Inflammatory macrophage (primary cell): ENCODE measurements at places on chromosomes 1 and 21.
A peak's percentile ranks its signal among the peaks of the same experiment; 100 is the strongest.

DNA sequence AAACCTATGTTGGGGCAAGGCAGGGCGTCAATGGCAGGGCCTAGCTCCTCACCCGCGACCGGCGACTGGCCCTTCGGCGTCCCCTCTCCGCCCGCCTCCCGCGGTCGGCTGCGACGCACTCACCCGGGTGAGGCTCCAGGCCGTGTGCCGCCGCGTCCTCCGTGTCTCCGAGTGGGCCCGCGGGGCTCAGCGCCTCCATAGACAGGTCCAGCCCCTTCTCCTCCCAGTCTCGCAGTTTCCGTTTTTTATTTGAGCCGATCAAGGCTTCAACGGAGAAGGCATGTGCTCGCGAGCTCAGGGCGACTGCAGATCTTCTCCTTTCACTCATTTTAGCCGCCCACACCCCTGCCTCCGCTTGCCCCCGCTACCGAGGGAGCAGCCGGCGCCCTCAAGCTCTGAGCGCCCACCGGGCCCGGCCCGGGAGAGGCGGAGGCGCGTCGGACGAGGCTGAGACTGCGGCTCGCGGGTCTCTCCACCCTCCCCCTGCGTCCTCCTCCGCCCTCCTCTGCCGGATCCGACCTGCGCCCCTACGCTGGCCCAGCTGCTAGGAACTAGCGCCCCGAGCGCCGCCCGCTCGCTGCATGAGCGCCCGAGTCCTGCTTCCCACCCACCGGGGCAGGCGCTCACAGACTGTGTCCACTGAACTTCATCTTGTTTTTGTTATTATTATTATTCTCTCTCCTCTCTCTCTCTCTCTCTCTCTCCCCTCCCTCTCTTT is 516 bp downstream of the TBX15 start:
- DNase-seq: no peak

DNA sequence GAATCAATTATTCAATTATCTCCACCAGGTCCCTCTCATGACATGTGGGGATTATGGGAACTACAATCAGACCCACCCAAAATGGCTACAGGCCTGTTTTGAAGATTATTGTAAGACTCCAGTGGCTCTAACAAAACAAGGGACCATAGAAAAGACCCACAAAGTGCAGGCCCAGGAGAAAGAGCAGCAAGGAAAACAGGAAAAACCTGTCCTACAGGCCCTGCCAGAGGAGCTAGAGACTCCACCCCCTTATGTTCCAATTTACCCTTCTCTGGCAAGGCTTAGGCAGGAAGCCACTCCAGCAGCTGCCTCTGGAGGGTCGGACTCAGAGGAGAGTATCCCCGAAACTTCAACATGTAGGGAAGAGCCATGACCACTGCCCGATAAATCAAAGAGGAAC is 96.5 kb downstream of the LIPI start:
- no peak for DNase-seq

DNA sequence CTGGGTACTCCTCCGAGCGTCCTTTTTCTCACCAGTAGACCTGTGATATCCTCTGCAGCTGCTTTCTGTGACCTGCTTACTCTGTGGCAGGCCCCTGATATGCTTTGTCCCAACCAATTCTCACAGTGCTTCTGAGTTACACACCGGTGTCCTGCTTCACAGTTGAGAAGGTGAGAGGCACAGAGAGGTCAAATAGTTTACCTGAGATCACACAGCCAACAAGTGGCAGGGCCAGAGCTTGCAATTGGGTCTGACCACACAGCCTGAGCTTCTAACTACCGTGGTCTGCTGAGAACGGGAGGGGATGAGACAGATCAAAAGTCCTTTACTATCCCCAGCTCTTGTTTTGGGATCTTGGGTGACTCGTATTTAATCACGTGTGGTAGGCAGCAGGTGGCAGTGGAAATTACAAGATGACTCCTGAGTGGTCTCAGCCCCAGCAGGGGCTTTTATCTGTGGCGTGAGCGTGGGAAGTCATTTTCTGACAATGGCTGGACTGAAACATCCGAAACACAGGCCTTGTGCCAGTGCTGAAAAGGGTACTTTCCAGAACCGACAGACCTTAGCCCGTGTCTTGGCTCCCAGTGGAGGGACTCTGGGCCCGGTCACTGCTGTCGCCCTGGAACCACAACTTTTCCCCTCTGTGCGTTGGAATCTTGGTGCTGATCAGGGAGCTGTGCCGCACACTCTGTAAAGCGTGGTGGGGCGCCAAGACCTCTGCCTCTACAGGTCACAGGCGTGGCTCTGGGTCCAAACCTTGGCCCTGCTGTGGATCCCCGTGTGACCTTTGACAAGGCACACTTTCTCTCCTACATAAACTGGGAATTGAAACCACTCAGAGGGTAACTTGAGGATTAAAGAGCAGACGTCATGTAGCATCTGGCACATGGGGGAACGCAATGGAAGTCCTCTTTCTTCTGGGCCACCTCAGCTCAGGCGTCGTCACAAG is 11.9 kb downstream of the THEMIS2 start:
- peak; percentile 69 for DNase-seq

- DNase-seq: no peak
These were observed 25.1 kb downstream of the PRDM16 start for GRCh38 chr1:3093898-3094626.

DNA sequence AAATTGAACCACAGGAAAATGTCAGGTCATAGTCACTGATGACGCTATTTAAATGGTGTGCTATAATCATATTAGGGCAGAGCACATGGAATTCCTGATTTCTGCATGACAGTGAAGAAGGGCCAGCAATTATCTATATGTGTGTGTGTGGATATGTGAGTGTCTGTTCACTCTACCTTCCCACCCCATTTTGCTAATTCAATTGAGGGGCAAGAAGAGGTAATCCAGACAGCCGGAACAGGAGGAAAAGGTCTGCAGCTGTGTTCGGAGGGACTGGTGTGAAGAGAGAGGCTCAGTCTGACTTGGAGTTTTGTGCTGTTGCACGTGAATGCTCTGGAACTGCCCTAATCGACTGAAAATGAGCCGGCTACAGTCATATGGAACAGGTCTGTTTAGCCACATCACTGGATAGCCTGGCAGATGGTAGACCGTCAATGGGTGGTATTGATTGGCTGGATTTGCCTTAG is 5.1 kb upstream of the ELAVL4 start:
- DNase-seq: no peak

DNA sequence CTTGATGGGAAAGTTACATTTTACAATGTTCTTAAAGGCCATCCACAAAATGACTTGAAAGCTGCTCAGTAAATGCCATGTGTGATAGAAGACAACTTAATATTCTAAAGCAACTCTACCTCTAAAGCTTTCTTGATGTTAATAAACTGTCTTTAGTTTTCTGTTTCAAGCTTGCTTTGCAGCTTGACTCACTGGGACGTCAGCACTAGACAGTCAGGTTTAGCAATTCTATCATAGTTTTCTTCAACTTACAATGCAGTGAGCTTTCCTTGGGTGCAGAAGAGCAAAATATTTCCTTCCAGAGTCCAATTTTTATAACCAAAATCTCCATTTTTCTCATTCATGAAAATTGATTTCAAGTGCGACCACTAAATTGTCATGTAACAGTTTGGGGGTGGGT is 273.1 kb downstream of the NTNG1 start:
- no peak for DNase-seq

- DNase-seq: no peak
These were observed 107.7 kb upstream of the ERRFI1 start for GRCh38 chr1:8133657-8134430.

GRCh38 chr21:44259082-44259705 is 2.5 kb downstream of the DNMT3L start:
- no peak for DNase-seq

- peak; percentile 63 for DNase-seq
These were observed 107.2 kb downstream of the DNM3 start for GRCh38 chr1:171948511-171948910.

- no peak for DNase-seq
These were observed 36.7 kb upstream of the SLC19A1 start for GRCh38 chr21:45578811-45579381.

- DNase-seq: no peak
These were observed 53.6 kb downstream of the KCNAB2 start for GRCh38 chr1:6099297-6099696.

DNA sequence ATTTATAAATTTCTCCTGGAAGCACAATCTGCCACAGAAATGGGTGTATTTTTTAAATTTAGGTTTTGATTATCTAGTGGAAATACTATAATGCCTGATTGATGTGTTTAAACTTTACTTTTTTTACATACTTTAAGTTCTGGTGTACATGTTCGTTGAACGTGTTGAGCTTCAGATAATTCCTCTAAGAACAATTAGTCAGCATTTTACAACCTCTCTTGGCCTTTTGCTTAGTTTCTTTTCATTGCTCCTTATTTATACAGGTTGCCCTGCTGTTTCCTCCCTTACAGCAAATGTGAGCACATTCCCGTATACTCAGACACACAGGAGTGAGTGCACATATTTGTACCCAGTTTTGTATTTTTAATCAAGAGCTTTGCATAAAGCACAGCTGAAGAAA is 1038.9 kb downstream of the BRINP3 start:
- DNase-seq: no peak

DNA sequence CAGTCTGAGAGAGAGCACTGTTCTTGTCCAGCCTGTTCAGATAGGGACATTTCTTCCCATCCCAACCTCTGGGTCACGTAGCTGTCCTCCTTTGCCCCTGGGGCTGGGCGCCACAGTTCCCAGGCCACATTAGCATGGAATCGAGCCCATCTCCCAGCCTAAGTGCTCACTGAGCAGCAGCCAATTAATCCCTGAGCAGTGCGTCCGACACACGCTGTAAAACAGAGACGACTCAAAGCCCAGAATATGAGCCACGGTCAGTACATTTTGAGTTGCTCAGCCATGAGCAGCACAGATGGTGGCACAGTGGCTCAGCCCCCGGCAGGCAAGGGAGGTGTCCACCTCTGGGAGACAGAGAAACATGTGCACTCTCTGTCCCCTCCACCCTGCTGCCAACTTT is 267.4 kb downstream of the NPHP4 start:
- no peak for DNase-seq

DNA sequence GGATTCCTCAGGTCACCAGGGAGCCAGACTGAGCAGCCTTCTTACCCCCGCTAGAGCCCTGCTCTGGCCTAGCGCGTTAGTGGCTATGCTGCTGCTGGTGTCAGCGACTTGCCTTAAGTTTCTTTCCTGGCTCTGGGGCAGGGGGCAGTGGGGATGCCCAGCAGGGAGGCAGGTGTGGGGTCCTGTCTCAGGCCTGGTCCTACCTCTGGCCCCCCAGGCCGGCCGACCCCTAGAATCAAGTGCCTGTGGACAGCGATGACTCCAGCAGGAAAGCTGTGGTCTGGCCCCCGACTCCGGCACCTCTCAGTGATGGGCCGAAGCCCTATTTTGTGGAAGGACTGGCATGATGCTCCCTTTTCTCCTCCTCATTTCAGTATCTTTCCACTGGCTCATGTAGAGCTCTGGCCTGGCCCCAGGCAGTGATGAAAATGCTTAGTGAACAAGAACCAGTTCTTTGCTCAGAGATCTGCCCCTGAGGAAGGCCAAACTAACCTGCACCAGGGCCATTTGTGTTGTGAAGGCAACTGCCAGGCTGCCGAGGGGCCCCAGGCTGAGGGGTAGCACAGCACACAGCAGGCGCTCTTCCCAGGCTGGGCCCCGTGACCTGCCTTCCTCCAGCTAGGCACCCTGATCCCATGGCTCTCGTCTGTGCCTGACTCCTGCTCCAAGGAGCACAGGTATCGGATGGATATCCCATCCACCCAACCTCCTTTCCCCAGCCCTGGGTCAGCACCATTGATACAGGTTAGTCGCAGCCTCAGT is 23.7 kb downstream of the MRPL37 start:
- DNase-seq: no peak

- no peak for DNase-seq
These were observed 59.3 kb downstream of the AK4 start for GRCh38 chr1:65207317-65207716.

DNA sequence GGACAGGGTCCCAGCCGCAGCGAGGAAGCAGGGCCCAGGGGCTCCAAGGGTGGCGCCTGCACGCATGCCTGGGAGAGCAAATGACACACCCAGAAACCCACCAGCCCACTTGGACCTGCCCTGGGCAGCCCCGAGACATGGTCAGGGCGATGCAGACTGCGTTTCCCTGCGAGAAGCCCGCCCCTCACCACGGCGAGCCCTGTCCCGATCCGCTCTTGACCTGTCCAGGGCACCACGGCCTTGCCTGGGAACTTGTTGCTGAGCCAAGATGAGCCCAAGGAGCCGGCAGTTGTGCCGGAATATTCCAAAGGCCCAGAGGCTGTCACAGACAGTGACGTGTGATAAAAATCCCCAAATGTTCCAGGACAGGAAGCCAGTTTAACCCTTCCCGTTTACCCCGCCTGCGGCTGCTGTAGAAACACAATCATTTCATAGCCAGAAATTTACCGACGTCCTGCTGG is 78.1 kb downstream of the SIK1 start:
- DNase-seq: no peak

- no peak for DNase-seq
These were observed 841.6 kb upstream of the TMPRSS15 start for GRCh38 chr21:19245188-19245580.

DNA sequence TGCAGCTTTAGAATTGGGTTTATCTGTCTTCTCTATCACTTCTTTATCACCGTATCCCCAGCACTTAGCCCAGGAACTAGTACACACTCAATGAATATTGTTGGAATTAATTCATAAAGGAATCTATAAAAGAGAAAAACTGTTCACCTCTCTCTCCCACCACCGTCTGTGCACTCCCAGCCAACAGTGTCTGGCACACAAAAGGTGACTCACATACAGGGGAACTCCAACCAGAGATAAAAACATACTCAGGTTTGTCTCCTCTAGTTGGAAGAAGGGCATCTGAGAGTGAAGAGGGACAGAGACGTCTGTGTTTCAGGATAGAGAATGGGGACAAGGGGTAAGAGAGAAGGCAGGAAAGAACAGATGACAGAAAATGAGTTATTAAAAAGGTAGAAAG is 10.0 kb downstream of the ITLN1 start:
- no peak for DNase-seq

GRCh38 chr21:29235714-29236197 is 63.0 kb upstream of the BACH1 start:
- DNase-seq: peak; percentile 59

DNA sequence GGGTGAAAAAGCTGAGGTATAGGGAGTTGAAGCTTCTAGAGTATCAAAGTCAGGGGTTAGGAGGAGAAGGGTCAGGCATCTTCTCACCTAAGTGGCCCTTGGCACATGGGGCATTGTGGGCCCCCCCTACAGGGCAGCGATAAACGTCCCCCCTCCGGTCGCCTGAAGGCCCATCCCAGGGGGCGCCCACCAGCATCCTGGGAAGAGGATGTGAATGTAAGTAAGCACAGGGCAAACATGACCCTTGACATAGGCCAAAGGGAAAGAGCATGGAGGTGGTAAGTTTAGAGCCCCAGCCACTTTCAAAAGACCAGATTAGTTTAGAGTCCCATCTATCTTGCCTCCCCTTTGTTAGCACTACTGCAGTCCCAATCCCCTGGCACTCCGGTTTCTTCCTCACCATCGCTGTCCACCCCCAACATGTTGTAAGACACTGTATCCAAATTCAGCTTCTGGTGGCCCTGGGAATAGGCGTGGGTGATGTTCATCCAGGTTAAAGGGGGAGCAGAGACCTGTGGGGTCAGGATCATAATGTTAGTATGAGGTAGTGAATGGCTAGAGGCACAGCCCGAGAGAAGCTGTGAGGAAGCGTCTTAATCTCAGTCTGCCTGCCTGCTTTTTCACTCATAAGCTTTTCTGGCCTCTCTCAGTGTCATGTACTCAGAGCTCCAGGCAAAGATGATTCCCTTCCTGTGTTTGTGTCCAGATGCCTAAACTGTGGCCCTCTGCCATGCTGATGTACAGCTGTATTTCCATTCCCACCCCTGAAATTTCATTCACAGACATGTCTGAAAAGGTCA is 2.7 kb downstream of the ITGA10 start:
- DNase-seq: no peak

- DNase-seq: no peak
These were observed 2.7 kb downstream of the ABL2 start for GRCh38 chr1:179226738-179227137.

- peak; percentile 97 for DNase-seq
These were observed 292.2 kb downstream of the SMYD3 start for GRCh38 chr1:246214708-246215509.
